Stimulated activated CD8-positive, alpha-beta memory T cell treated with anti-CD3 and anti-CD28 coated beads, Interleukin-15, amount 100 ng/mL, for 24 hours (primary cell): ENCODE measurements at places on chromosomes 2 and 18.

GRCh38 chr2:109703077-109703476, 88.9 kb downstream of the SOWAHC start:
- no peak for DNase-seq

DNA sequence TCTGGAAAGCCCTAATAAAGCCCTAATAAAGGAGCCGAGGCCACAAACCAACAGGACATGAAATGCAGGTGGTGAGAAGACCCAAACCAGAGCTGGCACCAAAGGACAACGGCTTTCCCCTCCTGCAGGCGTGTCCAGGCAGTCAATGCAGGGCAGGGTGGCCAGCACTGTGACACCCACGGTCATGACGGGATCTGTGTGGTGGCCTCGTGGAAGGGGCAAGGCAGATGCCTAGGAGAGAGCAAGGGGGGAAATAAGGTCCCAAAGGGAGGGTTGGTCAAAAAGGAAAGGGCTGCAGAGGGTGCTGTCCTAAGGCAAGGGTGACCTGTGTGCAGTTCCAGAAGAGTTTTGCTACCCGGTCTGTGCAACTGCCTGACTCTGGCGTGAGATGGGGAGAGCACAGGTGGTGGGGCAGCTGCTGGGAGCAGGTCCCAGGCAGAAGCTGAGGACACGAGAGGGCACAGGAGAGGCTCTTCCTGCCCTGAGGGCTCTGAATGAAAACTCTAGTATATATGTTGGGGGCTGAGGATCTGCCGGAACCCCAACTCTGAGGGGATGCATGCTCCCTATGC, 156.7 kb downstream of the TPO start:
- DNase-seq = no peak

DNA sequence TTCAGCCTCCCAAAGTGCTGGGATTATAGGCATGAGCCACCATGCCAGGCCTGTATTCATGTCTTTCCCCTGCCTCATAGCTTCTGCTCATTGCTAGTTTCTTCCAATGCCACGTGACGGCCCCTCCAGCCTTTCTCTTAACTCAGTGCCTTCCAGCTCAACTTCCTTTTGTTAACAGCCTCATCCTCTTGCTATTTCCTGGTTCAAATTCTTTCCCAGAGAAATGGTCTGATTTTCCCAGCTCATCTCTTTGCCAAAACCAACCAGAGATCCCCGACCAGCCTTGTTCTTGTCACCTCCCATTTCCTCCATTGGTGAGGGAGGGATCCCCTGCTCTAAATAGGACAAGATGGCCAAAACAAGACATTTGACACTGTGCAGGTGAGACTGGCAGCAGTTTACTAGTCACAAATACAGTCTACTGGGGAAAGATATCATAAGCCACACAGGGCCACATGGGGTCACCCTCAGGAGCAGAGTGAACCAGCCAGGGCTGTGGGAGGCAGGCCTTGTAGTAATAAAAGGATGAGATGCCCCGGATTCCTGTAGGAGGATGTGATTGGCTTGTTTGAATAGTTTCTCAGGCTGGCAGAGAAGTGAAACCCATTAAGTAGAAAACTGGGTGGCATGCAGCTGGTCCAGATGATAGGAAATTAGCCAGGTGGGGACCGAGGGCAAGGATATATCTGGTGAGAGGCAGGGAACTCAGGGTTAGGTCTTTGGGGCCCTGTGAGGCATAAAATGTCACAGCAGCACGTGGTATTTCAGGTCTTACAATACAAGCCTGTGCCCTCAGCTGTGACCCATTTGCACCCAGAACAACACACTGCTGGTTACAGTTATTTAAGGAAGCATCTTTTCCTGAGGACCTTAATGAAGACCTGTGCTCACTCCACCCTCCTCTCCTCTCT, 6.4 kb downstream of the CD207 start:
- no peak for DNase-seq

DNA sequence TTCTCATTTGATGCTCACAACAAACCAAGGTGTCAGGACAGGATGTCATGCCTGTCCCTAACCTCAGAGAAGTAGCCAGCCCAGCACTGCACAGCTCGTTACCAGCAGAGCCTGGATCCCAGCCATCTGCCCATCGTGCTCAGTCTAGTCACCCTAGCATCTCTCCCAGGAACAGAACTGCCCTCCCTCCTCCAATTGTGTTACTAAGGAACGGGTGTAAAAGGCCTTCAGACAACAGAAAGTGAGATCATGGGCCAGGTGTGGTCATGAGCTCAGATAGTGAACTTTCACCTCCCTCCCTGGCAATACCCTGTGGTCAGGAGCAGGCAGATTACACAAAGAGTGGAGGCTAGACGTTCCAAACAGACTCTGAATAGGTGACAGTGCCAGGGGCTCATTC, 111.8 kb upstream of the PPP1CB start:
- no peak for DNase-seq

- DNase-seq = no peak
These were observed 27.3 kb downstream of the RNF144A start for GRCh38 chr2:6944555-6944954.

- no peak for DNase-seq
These were observed 617 bp downstream of the FOSL2 start for GRCh38 chr2:28393114-28393836.

- DNase-seq = no peak
These were observed 33.1 kb upstream of the RASGRP3 start for GRCh38 chr2:33443274-33443829.
